ENCODE measurements at places on chromosomes 16 and 17.

DNA sequence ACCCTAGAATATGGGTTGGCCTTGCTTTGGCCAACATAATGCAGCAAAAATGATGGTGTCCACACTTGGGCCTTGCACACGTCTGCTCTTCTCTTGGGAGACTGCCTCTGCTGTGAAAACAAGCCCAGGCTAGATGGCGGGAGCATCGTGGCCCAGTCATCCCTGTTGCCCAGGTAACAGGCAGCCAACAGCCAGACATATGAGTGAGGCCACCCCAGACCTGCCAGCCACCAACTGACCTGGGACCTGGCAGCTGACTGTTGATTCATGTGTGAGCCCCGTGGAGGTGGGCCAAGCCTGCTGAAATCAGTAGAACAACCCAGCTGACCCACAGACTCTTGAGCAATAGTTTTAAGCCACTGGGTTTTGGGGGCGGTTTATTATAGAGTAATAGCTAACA lies 39.4 kb upstream of the CDH3 start:
- DNase-seq: peak; percentile 57

- no peak for DNase-seq
Observed at GRCh38 chr16:26493751-26494150, 573.0 kb upstream of the C16orf82 start.

- no peak for DNase-seq
Observed at GRCh38 chr16:21033704-21034103, 116.9 kb downstream of the DNAH3 start.

DNA sequence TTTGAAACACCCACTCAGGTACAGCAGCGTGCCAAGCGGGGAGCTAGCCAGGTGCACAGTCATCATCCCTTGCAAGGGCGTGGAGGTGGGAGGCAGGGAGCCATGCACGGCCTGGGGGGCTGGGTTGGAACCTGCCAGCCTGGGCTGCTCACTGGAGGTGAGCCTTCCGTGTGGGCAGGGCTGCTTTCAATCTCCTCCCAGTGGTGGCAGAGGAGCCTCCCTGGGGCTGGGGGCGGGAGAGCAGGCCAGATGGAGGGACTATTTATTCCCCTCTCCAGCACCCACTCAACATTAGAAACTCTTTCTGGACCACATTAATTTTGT lies 90.3 kb downstream of the KATNIP start:
- DNase-seq: peak; percentile 52

DNA sequence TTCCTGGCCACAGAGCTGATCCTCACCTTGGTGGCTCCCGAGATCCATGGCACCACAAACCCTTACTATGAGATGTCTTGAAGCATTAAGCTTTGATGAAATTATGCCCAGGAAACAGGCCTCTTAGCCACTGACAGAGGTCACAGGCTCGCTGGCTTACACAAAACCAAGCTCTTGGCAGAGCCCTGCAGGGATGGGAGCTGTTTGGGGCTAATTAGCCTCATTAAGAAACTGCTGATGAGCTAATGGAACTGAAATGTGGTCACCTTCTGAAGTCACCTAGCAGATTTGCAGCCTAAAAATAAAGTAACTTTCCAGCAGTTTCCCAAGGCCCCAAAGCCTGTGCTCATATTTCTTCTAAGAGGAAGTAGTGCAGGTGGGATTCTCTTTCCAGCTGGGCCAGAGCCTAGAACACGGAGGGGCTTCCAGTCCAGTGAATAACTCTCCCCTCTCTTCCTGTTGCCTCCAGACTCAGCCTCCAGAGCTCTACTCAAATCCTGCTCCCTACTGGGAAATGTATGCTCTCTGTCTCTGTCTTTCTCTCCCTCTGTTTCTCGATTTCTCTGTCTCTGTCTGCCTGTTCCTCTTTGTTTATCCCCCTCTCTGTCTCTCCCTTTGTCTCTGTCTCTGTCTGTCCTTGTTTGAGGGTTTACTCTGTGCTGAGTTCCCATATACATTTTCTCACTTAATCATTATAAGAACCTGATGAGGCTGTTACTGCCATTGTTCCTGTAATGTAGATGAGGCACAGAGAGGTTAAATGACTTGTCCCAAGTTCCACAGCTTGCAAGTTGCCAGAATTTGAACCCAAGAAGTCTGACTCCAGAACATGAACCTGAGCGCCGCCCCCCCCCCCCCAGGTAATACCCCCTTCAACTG lies 338.9 kb downstream of the CA10 start:
- DNase-seq: peak; percentile 55

DNA sequence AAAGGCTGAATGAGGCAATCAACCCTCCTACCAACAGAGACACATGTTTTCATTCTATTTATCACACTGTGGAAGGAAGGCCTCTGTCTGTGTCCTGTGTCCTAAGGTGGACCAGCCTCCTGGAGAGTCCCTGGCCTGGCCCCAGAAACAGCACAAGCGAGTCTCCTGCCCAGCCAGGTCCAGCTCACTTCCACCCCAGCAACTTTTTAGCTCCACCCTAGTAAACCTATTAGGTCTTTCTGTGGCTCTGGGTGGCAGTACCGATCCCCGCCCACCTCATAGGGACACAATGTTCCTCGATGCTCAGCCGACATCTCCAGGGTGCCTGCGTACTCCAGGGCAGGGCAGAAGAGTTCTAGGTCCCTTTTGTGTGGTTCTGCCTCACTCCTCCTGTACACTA lies 10.7 kb downstream of the DRC3 start:
- DNase-seq: no peak

- DNase-seq: no peak
Observed at GRCh38 chr16:86581458-86581857, 3.1 kb downstream of the FOXL1 start.

- DNase-seq: no peak
Observed at GRCh38 chr17:75810216-75810615, 25.6 kb downstream of the UNK start.

DNA sequence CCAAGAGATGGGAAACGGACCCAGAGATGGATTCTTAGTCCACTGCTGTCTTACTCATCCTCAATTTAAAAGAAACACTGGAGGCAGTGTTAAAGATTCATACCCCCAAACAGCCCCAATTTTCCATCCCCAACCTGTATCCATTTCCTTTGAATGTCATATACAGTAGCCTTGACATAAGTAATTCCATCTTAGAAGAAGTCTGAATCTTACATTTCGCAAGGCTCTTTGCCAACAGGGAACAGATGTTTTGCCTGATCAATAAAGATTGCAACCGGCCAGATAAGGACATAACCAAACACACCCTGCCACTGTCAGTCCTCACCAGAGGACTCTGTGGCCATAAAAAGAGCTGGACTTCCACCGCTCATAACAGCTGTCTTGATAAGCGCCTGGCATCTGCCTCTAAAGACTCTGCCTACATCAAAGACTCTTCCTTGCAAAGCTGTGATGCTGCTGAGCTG lies 59.0 kb upstream of the MED9 start:
- DNase-seq: no peak

Measured in mesendoderm (in vitro differentiated cells).